ENCODE measurements at places on chromosomes 7 and 10.

DNA sequence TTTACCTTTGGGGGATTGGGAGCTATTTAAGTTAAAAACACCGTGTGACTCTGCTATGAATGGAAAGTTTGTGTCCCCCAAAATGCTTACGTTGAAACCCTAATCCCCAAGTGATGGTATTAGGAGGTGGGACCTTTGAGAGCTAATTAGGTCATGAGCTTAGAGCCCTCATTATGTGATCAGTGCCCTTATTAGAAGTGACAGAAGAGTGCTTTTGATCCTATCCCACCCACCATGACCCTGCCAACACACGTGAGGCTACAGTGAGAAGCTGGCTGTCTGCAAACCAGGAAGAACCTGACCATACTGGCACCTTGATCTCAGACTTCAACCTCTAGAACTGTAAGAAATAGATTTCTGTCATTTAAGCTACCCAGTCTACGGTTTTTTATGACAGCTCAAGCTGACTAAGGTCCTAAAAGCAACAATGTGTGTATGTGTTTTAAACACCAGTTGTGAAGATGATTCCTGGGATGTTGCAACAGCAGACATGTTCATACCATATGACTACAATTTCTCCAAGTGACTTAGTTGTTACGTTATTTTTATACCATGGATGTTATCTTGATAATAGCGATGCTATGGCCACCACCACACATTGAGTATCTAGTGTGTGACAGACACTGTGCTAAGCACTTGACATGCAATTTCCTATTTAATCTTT lies 124.4 kb downstream of the PIP4K2A start:
- no peak for DNase-seq

DNA sequence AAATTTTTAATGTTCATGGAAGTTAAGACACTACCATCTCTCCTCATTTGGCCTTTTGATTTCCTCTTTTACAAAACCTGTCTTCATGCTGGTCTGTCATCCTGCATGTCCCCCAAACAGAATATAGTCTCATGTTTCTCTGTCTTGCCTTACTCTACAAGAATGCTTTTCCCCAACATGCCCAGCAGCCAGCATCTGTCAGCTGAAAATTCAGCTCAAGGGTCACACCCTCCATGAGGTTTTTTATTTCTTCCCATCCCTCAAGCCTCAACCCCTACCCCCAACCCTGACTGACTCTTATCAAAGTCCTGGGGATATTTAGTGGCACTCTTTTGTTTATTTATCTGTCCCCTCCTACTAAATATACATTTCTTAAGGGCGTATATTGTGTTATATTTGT lies 202.0 kb downstream of the ANK3 start:
- DNase-seq, result no peak

- DNase-seq, result no peak
Observed at GRCh38 chr7:55065079-55065478, 46.3 kb downstream of the EGFR start.

- no peak for DNase-seq
Observed at GRCh38 chr7:101729241-101729883, 88.1 kb upstream of the CUX1 start.

DNA sequence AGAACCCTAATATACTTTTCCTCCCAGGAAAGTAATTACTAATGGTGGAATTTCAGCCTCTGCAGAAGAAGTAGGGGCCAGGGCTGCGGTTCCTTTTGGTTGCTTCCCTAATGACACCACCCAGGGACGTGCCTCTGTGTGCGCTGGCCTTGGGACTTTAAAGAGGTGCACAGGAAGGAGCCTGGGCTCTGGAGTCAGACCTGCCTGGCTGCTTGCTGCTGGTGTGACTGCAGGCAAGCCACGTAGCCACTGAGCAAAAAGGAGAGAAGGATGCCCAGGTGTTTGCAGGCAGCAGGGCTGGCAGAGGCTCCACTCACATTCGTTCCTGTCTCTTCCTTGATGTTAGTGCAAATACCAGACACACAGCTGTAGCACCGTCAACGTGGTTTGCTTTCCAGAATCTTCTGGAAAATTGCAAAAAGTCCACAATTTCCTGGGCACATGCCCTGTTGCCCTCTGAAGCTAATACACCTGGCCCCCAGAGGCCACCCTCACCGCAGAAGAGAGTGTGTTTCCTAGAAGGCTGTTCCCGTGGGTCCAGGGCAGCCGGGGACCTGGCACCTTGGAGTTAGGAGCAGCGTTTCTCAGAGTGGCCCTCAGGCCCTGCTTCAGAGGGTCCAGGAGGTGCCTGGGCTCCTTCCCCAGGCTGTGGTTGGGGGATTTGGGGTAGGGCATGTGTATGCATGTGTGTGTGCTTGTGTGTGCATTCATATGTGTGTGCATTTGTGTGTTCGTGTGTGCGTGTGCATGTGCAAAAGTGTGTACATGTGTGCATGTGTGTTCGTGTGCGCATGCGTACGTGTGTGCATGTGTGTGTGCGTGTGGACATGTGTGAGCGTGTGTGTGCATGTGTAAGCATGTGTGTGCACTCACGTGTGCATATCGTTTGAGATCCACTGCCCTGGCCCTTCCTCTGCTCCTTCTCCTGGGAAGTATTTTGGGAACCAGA lies 12.8 kb upstream of the PRKAG2 start:
- no peak for DNase-seq

GRCh38 chr10:59677253-59677831 lies 32.3 kb downstream of the SLC16A9 start:
- no peak for DNase-seq

DNA sequence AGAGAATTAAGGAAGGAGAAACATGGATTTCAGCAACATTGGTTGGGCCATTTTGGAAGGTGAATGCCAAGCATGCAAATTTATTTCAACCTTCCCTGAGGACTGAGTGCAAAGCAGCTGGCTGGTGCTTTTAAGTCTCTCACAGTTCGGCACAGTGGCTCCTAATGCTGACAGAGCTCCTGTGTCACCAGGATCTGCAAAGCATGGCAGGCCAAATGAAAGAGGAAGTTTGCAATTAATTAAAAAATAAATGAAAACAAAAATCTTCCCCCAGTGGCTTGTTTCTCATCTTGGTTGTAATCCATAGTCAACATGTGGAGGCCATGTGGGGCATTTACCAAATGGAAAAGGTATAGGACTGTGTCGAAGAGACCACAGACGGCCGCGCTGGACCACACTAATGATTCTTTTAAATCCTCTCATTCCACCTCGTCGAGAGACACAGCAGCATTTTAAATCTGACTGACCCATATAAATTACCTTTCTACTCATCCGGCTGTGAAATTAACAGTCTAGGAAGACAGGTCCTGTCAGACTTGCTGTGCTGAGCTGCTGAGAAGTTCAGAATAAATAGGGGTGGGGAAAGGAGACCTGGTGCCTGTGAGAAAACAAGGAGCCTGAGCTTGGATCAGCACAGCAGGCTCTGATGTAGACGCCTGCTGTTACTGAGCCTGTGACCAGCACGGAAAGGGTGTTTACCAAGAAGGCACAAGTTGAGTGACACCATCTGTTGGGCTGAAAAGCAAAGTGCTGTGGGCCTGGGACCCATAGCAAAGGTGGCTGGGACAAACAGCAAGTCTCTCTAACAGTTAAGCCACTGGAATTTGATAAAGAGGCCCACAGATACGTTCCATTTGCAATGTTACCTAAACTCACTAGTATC lies 136.0 kb upstream of the COL1A2 start:
- DNase-seq, result no peak

DNA sequence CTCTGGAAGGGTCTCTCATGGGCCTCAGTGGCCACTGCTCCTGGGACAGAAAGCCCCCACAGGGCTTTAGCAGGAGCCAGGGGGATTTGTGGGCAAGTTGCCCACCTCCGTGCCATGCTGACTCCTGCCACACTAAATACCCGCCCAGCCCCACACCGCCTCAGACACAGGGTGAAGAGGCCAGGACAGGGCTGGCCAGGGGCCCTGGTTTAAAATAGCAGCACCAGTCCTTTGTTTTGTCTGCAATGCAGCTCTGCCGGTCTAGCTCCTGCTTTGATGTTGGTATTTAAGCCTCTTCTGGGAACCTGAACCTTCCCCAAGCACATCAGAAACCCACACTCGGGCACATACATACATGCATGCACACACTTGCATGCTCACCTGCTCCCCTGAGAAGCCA lies 14.4 kb upstream of the TNRC18 start:
- no peak for DNase-seq

DNA sequence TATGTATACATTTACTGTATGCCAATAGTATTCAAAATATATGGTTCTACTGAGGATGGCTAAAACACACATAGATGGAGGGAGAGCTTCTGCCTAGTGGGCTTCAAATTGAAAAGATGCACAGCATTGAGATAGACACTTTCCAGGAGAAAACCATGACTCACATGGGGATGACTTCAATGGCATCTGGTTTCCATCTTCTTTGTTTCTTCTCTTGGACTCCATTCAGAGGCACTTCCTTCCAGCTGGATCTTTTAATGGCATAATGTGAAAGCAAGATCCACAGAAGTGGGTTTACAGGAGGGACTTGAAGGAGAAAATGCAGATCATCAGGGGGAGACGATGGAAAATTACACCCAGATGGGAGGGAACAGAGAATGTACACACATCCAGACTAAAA lies 84.9 kb downstream of the ZNF365 start:
- no peak for DNase-seq

DNA sequence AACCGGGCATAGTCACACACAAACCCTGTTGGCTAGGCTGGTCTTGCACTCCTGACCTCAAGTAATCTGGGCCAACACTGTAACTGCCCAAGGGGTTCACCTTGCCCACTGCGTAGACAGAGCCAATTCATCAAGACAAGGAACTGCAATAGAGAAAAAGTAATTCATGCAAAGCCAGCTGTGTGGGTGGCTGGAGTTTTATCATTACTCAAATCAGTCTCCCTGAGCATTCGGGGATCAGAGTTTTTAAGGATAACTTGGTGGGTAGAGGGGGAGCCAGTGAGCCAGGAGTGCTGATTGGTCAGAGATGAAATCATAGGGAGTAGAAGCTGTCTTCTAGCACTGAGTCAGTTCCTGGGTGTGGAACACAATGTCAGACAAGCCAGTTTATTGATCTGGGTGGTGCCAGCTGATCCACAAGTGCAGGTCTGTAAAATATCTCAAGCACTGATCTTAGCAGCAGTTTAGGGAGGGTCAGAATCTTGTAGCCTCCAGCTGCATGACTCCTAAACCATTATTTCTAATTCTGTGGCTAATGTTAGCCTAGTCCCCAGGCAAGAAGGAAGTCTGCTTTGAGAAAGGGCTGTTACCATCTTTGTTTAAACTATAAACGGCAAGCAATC lies 15.6 kb upstream of the FXYD4 start:
- DNase-seq, result no peak

GRCh38 chr7:151080522-151081169 lies at the start of gene FASTK:
Gene FASTK (minus strand): TSS chr7:151080809. CDS start chr7:151080766, 43 bp downstream.
- peak; percentile 80 for DNase-seq

DNA sequence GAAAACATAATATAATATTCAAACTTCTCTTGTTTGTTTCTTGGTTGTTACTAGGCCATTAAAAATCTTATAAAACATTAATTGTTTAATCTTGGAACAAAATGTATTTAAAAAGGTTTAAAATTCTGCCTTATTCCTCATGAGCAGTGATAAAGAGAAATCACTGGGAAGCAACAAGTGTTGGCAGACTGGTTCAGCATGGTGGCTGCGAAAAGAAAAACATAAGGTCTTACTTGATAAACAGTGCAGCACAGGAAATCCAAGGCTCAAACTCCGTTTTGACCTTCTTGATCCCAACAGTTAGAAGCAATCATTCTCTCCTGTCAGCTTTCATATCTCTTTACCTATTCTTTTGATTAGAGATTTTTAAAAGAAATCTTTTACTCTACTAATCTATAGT lies 530.8 kb downstream of the CNTNAP2 start:
- no peak for DNase-seq

DNA sequence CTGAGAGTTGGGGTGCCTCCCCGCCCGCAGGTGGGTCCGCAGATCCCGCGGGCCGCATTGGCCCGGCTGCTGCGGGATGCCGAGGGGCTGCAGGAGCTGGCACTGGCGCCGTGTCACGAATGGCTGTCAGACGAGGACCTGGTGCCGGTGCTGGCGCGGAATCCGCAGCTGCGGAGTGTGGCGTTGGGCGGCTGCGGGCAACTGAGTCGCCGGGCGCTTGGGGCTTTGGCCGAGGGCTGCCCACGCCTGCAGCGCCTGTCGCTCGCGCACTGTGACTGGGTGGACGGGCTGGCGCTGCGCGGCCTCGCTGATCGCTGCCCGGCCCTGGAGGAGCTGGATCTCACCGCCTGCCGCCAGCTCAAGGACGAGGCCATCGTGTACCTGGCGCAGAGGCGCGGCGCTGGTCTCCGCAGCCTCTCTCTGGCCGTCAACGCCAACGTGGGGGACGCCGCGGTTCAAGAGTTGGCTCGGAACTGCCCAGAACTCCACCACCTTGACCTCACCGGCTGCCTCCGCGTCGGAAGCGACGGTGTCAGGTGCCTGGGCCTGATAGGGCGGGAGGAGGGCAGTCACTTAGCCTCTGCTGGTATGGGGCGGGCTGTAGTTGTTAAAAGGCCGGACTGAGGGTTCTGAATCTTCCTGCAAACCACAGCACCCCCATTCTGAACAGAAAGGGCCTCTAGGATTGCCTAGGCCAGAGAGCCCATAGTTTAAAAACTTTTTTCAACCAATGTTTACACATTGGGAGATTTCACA lies 1.3 kb downstream of the FBXL15 start:
- no peak for DNase-seq

DNA sequence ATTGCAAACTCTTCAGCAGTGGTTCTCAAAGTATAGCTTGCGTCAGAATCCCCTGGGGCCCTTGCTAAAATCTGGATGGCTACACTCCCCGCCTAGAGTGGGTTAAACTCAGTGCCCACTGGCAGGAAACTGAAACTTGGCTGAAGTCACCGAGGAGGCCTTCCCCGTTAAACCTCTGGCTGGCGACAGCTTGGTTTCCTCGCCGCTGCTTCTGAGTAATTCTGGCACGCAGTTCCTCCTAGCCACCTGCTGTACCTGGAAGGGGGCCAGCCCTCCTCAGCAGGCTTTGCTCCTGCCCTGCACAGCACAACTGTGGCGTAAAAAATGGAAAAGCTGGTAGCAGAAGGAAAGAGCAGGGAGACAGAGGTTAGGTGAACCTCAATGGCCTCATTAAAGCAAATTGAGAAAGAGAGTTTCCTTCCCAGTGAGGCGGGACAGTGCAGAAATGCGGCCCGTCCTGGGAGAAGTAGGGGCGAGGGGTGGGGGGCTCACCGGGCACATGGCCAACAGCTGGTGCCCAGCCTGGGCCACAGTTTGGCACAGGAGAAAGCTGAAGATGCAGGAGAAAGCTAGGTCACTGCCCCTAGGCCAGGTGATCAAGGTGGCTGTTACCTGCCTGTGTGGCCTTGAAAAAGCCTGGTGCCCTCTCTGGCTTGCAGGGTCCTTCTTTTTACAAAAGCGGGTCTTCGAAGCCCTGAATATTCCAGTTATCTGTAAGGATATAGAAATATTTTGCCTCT lies 46.6 kb downstream of the ALOX5 start:
- DNase-seq, result peak; percentile 88

DNA sequence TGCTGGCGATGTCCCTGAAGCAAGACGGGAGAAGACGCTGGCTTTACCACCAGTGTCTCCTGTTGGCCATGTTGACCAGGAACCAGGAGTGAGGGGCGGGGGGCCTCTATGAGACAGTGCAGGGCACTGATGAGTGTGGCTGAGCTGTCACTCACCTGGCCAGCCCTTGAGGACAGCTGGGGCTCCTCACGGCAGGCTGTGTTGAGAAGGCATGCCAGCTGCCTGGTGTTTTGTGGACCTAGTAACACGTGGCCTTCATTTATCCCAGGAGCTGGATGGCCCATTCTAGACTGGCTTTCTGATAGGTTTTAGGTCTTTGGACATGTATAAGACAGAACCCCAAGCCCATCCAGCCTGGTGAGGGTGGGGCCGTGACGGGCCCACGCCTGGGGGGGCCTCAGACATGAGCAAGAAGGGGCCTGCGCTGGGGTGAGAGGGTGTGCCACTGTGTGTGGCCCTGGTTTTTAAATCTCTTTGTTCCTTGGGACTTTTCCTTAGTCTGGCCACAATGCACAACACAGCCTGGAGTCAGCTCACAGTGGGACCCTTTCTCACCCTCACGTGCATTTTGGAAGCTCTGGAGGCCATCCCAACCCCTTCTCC lies 10.5 kb downstream of the RHBDD2 start:
- no peak for DNase-seq
